ENCODE measurements at places on chromosomes 2 and 18.

- no peak for DNase-seq
Measured at GRCh38 chr2:170163411-170164065, 14.4 kb upstream of the MYO3B start.

GRCh38 chr2:216735086-216735485 lies 39.7 kb upstream of the IGFBP5 start:
- DNase-seq: no peak

DNA sequence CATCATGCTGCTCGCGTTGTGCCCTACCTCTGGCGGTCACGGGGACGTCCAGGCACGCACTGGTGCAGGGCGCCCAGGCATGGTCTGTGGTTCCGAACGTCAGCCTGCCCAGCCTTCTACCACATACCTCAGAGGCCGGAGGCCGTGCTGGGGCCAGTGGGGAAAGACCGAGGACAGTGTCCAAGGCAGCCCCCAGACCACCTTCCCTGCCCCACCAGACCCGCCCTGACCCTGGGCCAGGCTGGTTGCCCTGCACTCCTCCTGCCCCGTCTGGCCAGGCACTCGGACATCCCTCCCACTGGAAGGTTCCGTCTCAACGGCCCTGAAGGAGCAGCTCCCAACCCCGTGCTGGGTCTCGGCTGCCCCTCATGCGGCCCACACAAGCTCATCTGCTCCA lies 32.8 kb downstream of the SLC66A2 start:
- DNase-seq: no peak

DNA sequence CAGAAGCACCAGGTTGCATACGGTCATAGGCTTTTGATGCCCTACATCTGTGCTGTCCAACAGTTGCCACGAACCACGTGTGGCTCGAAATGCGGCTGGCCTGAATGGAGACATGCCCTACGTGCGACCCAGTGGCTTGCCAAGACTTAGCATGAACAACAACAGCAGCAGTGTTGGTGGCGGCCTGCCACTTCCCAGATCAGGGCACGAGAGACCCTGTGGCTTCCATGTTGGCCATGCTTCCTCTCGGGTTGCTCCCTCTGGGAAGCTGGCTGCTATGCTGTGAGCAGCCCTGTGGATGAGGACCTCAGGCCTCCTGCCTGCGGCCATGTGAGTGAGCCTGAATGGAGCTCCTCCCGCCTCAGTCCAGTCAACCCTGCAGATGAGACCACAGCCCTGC lies 212.3 kb downstream of the HDAC4 start:
- no peak for DNase-seq

DNA sequence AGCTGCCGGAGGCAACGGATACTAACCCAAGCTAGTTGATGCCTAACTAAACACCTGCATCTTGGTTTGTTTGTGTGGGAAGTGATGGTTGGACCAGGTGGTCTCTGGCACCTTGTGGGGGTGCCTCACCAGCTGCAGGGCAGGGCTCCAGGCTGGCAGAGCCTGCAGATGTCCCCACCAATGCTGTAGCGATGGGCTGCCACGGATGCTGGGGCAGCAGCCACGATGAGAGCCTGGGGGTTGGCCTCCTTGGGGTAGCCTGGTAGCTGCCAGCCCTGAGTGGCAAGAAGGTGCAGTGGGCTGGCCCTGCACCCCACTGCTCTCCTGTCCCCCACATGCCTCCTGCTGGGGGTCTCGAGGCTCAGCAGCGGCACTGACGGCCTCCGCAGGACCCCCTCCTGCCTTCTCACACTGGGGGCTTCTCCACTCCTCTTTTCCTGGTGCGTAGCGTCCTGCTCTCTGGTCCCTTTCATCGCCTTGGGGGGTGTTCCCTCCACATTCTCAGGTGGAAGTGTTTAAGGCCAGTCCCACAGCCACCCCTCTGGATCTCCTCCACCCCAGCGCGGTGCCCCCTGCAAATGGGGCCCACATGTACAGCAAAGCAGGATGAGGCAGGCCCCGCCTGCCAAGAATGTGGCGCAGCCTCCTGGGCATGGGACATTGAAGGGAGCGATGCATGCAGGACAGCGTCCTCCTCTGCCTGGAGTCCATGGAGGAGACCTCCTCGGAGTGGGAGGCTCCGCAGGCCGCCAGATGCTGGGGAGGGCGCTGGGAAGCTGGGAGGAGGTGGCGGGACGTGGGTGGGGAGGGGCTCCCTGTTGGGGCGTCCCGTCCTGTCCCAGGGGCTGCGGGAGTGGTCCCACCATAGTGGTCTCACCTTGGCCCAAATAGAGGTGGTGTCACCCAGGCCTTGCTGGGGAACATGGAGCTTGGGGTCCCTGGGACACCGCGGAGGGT lies 173.1 kb downstream of the ASB1 start:
- DNase-seq: no peak

GRCh38 chr2:183666031-183666430 lies 541.8 kb downstream of the NUP35 start:
- DNase-seq: no peak

GRCh38 chr2:233061591-233062450 lies 1.7 kb downstream of the INPP5D start:
- DNase-seq: peak; percentile 69

DNA sequence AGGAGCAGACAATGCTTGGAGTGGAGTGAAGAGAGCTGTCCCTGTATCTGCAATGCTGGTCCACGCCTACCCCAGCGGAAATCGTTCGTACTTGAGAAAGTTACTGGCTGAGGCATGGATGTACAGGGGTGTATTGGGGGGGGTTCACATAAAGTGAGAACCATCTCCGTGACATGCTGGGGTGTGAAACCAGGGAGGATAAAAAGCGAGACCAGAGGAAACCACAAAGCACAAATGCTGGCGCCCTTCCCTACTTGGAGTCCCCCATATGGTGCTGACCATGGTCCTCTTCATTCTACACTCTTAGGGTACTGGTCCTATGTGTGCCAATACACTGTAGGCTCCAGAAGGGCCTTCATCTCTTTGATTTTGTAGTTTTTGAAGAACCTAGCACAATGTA lies 244.1 kb downstream of the L3MBTL4 start:
- no peak for DNase-seq

- DNase-seq: no peak
Measured at GRCh38 chr18:9659499-9660375, 45.4 kb upstream of the PPP4R1 start.

DNA sequence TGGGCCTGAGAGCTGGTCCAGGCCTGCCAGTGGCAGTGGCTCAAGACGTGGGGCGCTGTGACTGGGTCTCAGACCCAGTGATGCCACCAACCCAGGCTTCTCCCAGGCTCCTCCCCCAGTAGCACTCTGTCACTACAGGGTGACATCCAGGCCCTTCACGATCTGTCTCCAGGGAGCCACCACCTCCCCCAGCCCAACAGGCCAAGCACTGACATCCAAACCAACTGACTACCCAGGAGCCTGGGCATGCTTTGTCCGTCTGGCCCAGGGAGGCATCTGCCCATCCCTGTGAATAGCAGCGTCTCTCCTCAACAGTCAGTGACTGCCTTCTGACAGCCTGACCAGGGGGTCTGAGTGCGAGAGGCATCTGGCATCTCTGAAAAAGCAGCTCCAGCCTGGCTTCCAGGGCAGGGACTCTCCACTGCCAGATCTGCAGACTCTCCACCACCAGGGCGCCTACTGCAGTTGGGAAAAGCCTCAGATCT lies 13.0 kb downstream of the TEX44 start:
- no peak for DNase-seq

DNA sequence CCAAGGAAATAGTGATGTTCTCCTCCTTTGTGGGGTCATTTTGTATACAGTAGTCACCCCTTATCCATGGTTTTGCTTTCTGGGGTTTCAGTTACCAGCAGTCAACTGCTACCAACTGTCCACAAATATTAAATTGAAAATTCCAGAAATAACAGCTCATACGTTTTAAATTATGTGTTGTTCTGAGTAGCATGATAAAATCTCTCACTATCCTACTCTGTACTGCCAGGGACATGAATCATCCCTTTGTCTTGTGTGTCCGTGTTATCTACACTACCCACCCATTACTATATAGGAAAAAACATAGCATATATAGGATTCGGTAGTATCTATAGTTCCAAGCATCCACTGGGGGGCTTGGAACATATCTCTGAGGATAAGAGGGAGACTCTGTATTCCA lies 120.9 kb upstream of the DCC start:
- DNase-seq: no peak

- DNase-seq: no peak
Measured at GRCh38 chr18:79498662-79499061, 102.9 kb downstream of the NFATC1 start.

DNA sequence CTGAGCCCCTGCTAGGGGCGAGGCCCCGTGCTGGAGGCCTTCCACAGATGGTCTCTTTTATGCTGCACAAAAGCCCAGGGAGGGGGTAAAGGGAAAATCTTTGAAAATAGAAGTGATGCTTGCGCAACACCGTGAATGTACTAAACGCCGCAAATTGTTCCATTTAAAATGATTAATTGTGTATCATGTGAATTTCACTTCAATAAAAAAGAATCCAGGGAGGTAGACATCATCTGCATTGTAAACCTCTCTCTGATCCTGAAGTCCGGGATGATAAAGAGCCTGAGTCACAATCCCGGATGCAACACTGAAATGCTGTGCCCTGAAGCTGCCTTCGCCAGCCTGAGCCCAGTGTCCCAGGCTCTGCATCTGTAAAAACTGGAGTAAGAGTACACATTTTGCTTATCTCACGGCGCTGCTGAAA lies 107.7 kb upstream of the PPP1CB start:
- no peak for DNase-seq

- DNase-seq: no peak
Measured at GRCh38 chr2:195251214-195251613, 405.8 kb upstream of the SLC39A10 start.

DNA sequence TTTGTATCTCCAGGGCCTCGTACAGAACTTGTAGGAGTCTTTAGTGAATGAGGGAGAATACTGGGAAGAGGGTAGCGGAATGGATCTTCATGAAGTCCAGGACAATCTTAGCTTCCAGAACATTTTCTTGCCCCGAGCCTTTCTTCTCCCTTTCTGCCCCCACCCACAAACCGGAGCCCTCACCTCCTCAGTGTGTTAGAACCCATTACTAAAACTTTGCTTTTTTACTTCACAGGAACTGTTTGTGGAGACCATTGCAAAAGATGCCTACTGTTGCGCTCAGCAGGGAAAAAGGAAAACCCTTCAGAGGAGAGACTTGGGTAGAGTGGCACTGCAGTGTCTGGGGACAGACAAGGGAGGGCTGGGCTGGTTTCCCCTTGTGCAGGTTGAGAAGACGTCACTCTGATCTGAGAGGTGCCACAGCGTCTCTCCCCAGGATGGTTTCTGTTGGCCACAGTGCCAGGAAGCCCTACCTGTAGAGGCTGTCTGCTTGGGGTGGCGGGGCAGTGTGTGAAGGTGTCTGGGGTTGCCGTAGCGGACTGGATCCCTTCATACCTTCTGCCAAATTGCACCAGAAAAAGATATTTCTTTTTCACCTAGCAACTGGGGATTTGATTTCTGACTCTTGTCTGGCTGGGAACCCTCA lies 786 bp downstream of the POLE4 start:
- no peak for DNase-seq

- DNase-seq: peak; percentile 2
Measured at GRCh38 chr2:17578466-17578928, 38.0 kb downstream of the VSNL1 start.

DNA sequence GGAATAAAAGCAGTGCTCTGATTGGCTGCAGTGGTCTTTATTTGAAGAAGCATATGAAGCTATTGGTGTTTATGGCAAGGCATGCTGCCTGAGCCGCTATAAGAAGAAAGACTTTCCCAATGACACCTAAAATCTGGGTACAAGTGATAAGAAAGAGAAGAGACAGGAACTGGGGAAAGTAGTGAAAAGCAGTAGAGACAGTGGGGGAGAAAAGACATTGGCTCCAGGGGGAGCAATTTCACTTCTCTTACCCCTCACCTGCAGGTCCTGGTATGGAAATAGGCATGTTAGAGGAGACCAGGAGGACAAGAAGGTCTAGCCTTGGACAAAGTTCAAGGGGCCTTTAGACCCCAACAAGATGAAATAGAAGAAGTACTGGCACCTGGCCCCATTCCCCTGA lies 47.1 kb downstream of the PLCL1 start:
- DNase-seq: no peak

GRCh38 chr2:165376571-165376975 lies 92.9 kb upstream of the CSRNP3 start:
- no peak for DNase-seq

DNA sequence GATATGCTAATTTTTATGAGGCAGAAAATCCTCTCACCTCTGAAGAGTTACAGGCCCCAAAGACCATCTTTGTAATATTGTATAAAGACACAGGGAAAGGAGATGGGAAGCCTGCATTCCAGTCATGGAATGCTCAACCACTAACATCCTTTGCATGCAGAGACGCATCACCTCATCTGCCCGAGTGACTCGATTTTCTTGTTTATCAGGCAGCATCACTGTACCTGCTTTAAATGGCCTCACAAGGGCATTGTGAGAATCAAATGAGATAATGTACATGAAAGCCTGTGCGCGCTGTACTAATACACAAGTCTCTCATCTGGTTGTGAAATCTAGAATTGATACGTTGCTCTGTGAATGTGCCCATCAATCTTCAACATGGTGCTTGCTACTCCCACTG lies 10.2 kb upstream of the TMEM247 start:
- no peak for DNase-seq

- no peak for DNase-seq
Measured at GRCh38 chr18:36050479-36050878, 16.9 kb downstream of the RPRD1A start.

DNA sequence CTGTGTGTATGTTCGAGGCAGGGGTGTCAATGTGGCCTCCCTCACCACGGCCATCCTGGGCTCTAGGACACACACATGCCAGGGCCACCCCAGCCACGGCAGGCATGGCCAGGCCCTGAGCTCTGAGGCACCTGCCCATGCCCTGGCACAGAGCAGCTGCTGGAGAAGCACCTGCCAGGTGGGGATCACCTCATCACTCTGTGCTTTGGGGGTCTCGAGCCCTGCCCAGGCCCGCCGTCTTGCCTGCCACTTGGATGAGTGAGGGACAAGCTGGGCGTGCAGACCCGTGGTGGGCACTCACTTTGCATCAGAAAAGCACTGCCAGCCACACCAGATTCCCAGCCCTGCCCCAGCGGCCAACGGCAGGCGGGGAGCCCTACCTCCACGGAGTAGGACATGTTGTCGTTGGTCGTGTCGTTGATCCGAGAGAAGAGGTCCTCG lies 33.1 kb downstream of the KIF1A start:
- DNase-seq: no peak

GRCh38 chr2:86487062-86487461 lies 45.9 kb downstream of the KDM3A start:
- DNase-seq: no peak

- DNase-seq: no peak
Measured at GRCh38 chr2:178119179-178119922, 7.1 kb downstream of the RBM45 start.
